ENCODE measurements at places on chromosomes 6 and 20.

DNA sequence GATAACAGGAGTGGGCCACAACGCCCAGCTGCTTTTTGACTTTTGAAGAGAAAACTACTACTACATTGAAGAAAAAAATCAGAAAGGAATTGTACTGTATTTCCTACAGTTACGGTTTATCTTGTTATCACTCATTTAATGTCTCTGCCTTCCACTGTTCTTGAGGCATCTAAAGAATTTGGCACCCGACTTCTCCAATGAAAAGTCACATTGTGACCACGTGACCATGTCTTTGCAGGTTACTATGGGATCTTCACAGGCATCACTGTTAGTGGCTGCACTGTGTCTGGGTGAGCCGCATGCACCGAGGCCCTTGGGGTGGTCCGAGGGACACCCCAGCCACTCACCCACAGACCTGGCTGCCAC is 26.8 kb downstream of the RRBP1 start:
- no peak for DNase-seq

DNA sequence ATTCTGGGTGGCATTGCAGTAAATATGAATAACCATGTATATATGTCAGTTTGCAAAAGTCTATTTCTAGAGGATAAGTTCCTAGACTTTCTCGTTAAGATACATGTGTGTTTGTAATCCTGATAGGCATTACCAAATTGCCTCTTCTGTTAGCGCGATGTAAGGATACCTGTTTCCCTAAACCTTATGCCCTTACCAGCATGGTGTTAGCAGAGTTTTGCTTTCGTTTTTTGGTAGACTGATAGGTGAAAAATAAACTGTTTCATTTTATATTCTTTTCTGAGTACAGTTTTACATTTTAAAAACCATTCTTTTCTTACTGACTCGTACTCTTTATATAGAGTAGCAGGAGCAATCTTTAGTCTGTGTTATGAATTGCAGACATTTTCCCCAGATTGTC is 32.3 kb downstream of the SNX9 start:
- no peak for DNase-seq

GRCh38 chr20:50538276-50538675 is 28.1 kb downstream of the PTPN1 start:
- DNase-seq, result no peak

- DNase-seq, result no peak
Measured at GRCh38 chr6:83978324-83978734, 55.2 kb upstream of the MRAP2 start.

GRCh38 chr6:166910601-166911000 is 45.7 kb downstream of the RNASET2 start:
- DNase-seq, result peak; percentile 27

DNA sequence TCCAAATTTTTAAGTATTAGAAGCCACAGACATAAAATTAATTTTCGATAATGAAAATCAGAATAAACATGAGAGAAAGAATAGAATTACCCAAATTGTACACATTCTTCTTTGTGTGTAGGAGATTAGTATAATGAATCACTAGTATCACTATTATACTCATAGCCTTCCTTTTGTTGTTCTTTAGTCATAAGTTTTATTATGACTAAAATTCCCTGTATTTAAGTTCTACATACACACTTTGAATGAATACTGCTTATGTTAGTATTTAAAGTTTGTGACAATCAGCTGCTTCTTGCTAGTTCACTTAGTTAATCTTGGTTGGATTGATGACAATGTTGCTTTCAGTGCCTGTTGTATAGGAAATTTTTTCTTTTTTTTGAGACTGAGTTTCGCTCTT is 72.7 kb downstream of the CCDC170 start:
- DNase-seq, result no peak

DNA sequence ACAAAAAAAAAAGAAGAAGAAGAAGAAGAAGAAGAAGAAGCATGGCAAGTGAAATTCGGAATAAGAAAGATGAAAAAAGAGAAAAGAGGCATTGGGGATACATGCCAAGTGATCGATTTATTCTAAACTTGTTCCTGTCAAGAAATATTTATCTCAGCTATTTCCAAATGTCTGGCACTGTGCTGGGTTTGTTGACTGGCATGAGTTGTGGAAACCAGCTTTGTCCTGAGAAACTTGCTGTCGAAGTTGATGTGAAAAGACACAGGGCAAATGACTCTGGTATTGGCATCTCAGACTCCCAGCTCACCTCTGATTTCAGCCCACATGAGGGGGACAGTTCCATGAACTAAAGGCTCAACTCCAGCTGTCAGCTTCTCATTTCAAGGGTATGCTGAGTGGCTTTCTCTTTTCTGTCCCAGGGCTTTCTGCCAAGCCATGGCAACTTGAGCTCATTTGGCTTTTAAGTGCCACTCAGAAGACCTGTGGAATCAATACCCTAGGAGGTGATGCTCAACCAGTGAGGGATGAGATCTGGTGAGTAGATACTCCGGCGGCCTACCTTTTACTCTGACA is 253.3 kb upstream of the JAG1 start:
- DNase-seq, result no peak

- no peak for DNase-seq
Measured at GRCh38 chr6:30019819-30020218, 41.2 kb upstream of the POLR1H start.

DNA sequence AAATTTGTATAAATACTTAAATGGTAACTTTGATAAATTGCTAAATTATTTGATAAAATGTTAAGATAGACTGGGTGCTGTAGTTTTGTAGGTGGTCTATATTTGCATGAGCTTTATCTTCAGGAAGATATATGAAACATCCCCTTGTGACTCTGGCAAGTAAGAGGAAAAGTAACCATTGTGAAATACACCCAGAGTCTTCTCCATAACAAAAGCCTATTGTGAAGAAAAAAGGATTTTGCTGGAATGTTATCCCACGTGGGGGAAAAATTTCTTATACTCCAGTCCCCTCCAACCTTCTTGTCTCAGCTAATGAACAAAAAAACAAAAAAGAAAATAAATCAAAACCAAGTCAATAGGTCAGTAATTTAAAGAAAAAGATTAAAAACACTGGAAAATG is 600.7 kb downstream of the HDGFL1 start:
- DNase-seq, result no peak

GRCh38 chr6:37783025-37783855 is 36.3 kb upstream of the ZFAND3 start:
- no peak for DNase-seq

DNA sequence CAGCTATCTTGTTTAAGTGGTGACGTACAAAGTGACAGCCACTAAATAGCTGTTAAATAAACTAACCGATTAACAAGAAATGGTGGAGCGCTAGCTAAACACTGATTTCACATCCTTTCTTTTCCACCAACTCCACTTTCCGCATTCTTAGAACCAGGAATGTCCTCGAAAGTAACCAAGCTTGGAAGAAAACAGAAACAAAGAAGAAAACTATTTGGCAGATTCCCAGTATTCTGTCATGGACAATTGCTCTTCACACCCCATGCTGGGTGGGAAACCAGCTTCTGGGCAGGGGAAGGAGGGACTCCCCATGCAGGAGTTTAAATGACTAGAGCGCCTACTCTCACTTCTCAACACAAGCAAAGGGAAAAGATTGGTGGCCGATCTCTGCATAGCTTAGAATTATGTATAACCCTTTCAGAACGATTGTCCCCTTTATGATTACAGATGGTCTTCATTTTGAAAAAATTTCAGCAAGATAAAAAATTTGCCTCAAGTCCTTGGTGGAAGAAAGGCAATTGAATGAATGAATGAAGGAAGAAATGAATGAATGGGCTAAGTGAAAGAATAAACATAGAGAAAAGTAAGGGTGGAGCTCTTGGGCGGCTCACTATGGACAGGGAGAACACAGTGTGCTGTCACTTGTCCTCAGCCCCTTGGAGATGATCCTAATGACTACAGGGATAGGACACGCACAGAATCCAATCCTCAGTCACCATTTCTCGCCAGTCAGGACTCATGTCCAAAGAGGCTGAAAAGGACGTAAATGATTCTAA is 148.7 kb upstream of the NEDD9 start:
- no peak for DNase-seq

DNA sequence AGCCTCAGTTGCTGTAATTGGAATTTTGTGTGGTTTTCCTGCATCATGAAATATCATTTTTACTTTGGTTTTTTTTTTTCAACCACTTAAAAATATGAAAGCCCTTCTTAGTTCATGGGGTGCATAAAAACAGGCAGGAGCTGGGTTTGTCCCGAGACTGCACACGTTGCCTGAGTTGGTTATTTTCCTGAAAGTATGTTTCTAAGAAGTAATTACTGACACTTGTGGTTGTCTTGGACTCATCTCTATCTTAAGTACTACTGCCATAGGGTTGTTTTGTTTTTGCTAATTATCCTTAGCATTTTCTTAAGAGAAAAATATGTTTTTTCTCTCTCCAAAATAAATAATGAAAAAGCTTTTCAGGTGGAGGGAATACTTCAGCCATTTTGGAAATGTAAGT is 40.1 kb downstream of the FAM120B start:
- DNase-seq, result no peak

- no peak for DNase-seq
Measured at GRCh38 chr6:12450467-12450866, 160.3 kb downstream of the EDN1 start.

- no peak for DNase-seq
Measured at GRCh38 chr20:32019563-32020463, 9.6 kb downstream of the CCM2L start.

- DNase-seq, result no peak
Measured at GRCh38 chr20:1901704-1902103, 6.5 kb downstream of the SIRPA start.

DNA sequence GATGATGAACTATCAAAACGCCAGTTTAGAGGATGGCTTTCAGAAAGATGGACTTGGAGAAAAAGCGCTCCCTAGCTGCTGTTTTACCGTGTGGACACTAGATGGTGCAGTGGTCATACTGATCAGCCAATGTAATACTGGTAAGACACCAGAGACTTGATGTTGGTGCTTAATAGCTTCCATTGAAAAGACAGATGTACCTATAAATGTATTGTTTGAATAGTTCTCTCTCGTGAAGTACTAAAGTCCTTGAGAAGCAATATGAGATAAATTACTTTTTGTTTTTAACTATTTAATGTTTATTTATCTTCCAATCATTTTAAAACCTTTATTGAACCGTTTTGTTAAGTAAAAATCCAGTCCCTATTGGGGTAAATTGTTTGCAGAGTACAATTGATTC is 63.9 kb upstream of the FUCA2 start:
- DNase-seq, result no peak

- no peak for DNase-seq
Measured at GRCh38 chr6:144585217-144585814, 300.2 kb downstream of the UTRN start.

GRCh38 chr6:19692506-19693298 is 144.5 kb upstream of the ID4 start:
- no peak for DNase-seq

GRCh38 chr20:34859826-34860545 is 12.7 kb downstream of the GGT7 start:
- DNase-seq, result no peak

DNA sequence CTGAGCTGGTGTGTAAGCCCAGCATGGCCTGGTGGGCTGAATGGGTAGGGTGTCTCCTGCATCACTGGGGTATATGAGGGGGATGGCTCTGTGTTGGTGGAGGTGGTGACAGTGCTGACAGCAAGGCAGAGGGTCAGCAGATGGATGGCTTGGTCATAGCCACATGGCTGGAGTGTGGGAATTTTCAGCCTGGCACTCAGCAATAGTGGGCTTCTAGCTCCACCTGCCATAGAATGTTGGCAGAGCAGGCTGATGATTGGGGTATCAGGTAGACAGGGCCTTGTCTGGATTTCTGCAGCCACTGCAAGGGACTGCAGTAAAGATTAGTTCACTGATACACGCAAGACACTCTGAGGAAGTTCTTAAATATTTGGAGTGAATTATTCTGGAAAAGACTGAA is 137.5 kb upstream of the BACH2 start:
- no peak for DNase-seq

DNA sequence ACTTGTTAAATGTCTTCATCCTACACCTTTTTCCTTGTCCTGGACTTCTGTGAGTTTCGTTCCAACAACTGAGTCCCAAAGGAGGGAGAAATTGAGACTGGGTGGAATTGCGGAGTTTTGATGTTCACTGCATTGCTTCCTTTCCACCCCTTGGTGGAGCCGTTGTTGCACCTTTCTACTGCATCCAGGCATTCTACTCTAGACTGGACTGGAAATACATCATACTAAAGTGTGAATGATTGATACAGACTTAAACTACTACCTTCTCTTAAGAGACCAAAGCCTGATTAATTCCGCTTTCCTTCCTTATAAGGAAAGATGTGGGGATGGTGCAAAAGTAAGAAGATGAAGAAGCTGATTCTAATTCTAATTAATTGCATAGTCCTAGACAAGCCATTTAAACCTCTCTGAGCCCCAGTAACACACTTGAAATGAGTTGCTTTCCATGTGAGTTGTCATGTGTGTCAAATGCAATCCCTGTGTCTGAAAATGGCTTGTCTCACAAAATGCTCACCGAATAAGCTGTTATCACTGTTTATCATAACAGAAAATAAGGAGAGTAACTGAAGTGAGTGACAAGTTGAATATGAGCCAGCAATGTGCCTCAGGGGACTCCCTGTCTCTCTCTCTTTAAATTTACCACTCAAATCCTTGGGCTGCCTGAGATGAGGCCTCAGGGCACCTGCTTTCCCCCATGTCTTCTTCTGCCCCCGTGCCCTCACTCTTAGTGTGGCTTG is 338.3 kb upstream of the CHD6 start:
- no peak for DNase-seq

GRCh38 chr20:4848041-4848440 is 126.3 kb downstream of the PRND start:
- DNase-seq, result no peak

DNA sequence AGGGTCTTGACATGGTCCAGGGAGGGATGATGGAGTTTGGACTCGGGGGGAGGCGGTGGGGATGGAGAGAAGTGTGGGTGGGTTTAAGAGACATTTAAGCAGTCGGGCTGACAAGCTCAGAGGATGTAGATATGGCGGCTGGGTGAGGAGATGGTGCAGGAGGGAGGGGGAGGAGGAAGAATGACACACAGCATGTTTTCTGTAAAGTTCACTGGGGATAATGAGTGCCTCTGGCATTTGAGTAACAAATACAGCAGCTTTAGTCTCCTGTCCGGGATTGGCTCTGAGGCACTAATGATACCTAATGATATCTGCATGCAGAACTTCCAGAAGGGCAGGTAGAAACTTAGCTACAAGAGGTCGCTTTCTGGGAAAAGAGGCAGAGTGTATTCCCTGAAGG is 107.8 kb downstream of the DHX35 start:
- no peak for DNase-seq

GRCh38 chr6:160355001-160355400 is 6.8 kb downstream of the SLC22A3 start:
- DNase-seq, result no peak

DNA sequence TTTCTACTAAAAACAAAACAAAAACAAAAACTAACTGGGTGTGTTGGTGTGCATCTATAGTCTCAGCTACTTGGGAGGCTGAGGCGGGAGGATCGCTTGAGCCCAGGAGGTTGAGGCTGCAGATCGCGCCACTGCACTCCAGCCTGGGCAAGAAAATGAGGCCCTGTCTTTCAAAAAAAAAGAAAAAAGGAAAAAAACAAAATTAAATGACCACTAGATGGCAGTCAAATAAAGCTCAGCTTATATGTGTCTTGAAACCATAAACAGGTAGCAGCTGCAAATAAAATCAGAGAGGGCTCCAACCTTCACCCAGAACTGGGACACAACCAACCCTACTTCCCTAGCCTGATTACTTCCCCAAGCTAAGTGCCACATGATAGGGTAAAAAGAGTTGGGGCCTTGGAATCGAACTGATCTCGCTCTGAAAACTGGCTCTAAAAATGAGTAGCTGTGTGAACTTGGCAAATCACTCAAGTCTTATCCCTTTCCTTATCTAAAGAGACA is 67.1 kb upstream of the ADGRF4 start:
- DNase-seq, result no peak
